ENCODE measurements at places on chromosomes 5 and 9. TPM values are rescaled to one million over a fixed set of nuclear protein-coding genes. Genes with fewer than 3 reads are reported as not detected.

The WNK2 gene
- 75.5 TPM for total RNA-seq

The EGFL7 gene
- 20.7 TPM for total RNA-seq

The POLK gene
- 13.8 TPM for total RNA-seq

The DMGDH gene
- total RNA-seq, result 0.48 TPM

The UAP1L1 gene
- total RNA-seq, result 5.4 TPM

The ANXA1 gene
- 923 TPM for total RNA-seq

The SLC36A2 gene
- total RNA-seq, result not detected

All from type B pancreatic cell (in vitro differentiated cells).